T-cell (primary cell): ENCODE measurements at places on chromosomes 12 and 14. TPM values are rescaled to one million over a fixed set of nuclear protein-coding genes. Genes with fewer than 3 reads are reported as not detected.

GRCh38 chr14:93333631-93334103, 831 bp upstream of the BTBD7 start:
- H3K4me1 ChIP-seq: peaks cover 16% of the 10 kb centered on the region
- H3K27ac ChIP-seq: peak overlapping the region; percentile 79
- peak overlapping the region; percentile 85 for H3K4me3 ChIP-seq

DNA sequence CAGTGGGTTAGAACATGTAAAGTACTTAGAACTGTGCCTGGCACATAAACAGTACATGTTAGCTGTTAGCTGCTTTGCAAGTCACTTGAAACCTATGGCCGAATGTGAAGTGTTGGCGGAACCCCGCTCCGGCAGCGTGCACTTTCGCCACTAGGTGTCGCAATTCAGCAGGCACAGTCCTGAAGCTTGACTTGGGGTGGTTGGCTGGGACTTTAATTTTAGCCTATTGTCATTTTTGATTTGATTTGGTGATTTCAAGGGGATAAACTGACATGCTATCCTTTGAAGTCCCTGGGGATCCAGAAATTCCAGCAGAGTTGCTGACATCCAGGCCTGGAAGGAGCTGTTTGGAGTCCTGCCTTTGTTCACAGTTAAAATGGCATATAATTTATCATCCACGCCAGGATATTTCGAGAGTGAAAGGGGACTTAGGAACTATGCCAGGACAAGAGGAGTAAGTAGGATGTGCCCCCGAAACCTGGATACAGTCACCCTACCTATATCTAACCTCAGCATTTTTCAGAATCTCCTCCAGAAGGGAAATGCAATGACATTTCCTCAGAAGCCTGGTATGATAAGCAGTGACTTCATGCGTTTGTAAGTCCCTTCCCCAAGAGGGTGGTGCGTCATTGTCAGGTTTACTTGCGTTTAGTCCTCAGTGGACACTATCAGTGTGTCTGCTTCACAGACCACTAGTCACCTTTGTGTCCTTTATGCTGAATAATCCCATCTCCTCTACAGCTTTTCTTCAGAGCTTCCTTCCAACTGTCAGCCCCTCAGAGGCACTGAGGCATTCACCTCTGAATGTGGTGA, 3.5 kb upstream of the TSPAN9 start:
- H3K4me1 ChIP-seq: peaks cover 23% of the 10 kb centered on the region
- DNase-seq: peak; percentile 69
- H3K27ac ChIP-seq: no peak overlapping the region
- H3K4me3 ChIP-seq: no peak overlapping the region

- no peak for DNase-seq
- H3K27ac ChIP-seq: no peak overlapping the region
- no peaks in the 10 kb centered on the region for H3K27me3 ChIP-seq
- H3K4me3 ChIP-seq: no peak overlapping the region
- peaks cover 25% of the 10 kb centered on the region for H3K36me3 ChIP-seq
These were observed 4.3 kb downstream of the ARL6IP4 start for GRCh38 chr12:122984612-122985337.

DNA sequence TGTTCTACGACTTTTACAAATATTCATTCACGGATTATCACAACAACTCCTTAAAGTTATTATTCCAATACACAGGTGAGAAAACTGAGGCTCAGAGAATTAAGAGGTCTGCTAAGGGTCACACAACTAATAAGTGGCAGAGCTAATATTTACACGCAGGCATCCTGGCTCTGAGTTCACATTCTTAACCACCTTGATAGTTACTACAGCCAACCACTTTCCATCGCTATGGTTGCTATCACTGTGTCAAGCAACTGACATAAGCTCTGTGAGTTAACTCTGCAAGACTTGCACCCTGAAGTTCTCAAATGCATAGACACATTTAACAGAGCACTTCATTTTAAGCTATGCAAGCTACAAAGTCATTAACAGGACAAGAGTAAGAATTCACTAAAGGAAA, 3.7 kb downstream of the GLT8D2 start:
- peaks cover 6% of the 10 kb centered on the region for H3K4me1 ChIP-seq
- no peaks in the 10 kb centered on the region for H3K36me3 ChIP-seq
- no peak overlapping the region for H3K4me3 ChIP-seq
- H3K27ac ChIP-seq: no peak overlapping the region
- peaks cover 22% of the 10 kb centered on the region for H3K27me3 ChIP-seq
- no peak for DNase-seq

GRCh38 chr12:82638324-82638723, 48.4 kb upstream of the TMTC2 start:
- H3K4me1 ChIP-seq: no peaks in the 10 kb centered on the region
- H3K27ac ChIP-seq: no peak overlapping the region
- DNase-seq: no peak
- no peak overlapping the region for H3K4me3 ChIP-seq
- H3K27me3 ChIP-seq: peaks cover 3% of the 10 kb centered on the region

Gene KRT6C
- not detected for total RNA-seq

Gene SLC39A5
- total RNA-seq: 0.58 TPM

Gene ZCCHC8
- total RNA-seq: 48.6 TPM

DNA sequence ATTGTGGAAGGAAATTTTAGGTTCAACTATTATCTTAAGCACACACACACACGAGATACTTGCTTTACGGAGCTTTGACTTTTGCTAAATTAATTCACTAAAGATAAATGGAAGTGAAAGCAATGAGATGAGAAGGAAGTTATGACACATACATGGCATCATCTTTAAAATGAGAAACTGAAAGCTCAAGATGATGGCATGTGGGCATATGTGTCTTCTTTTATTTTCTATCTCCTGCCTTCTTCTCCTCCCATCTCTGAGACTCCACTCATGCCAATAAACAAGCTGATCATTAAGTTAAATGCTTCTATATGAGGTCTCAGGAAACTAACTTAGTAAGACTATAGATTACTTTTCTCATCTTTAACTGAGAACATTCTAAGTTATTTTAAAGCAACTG, 216.7 kb downstream of the MED13L start:
- no peak for DNase-seq
- no peaks in the 10 kb centered on the region for H3K36me3 ChIP-seq
- H3K4me1 ChIP-seq: peaks cover 14% of the 10 kb centered on the region
- H3K4me3 ChIP-seq: no peak overlapping the region
- no peak overlapping the region for H3K27ac ChIP-seq
- H3K27me3 ChIP-seq: no peaks in the 10 kb centered on the region

DNA sequence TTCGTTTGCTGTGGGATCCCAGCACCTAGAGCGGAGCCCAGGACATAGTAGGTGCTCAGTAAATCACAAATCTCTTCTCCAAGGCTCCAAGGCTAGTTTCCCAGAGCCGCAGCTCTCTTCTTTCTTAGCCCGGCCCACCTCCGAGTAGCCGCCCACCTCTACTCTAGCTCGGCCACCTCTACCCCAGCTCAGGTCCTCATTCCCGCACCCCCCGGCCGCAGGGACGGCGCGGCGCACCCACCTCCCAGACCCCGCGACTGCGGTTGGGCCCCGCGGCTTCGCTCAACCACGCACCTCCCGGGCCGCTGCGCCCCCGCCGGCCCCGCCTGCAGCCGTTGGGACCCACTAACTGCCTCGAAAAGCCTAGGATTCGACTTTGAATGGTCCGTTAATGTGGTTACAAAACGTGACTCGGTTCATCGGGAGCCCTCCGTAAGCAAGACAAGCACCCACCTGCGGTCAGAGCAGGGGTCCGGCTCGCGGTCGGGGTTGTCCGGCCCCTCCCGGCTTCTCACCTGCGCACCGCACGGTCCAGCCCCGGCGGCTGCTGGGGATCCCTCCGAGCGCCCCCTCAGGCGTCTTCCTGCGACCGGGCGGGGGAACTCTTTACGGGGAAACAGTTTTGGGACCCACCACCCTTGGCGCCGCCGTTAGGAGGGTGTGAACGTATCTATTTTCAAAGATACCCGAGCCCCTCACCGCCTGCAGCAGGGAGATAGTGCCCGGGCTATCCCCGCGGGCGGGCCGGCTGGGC, at the start of gene SLC2A14:
Gene SLC2A14 (minus strand): TSS at position 350 of the 754 bp plus-strand sequence. CDS start 3,035 bp downstream, outside the sequence.
- no peaks in the 10 kb centered on the region for H3K36me3 ChIP-seq
- H3K27ac ChIP-seq: no peak within 1 kb of the TSS
- H3K27me3 ChIP-seq: peaks cover 4% of the 10 kb centered on the region
- DNase-seq: no peak
- no peak within 1 kb of the TSS for H3K4me3 ChIP-seq
- H3K4me1 ChIP-seq: peaks cover 8% of the 10 kb centered on the region

DNA sequence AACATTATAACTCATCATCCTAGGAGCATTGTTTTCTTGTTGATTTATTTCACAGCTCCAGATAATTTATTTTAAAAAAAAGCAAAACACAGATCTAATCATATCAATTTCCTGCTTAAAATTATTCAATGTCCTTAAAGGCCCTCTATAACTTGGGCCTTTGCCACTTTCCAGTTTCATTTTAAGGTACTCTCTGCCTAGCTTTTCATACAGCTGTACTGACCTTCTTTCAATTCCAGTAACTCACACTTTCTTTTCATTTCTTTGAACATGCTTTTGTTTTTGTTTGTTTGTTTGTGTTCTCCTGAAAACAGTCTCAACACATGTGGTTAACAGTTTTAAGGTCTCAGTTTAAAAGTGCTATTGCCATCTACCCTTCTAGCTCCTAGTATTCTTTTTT, 281.9 kb downstream of the ACSS3 start:
- H3K27ac ChIP-seq: no peak overlapping the region
- no peak overlapping the region for H3K4me3 ChIP-seq
- H3K4me1 ChIP-seq: no peaks in the 10 kb centered on the region
- DNase-seq: no peak
- H3K27me3 ChIP-seq: no peaks in the 10 kb centered on the region

Gene BDKRB2
- total RNA-seq: not detected

DNA sequence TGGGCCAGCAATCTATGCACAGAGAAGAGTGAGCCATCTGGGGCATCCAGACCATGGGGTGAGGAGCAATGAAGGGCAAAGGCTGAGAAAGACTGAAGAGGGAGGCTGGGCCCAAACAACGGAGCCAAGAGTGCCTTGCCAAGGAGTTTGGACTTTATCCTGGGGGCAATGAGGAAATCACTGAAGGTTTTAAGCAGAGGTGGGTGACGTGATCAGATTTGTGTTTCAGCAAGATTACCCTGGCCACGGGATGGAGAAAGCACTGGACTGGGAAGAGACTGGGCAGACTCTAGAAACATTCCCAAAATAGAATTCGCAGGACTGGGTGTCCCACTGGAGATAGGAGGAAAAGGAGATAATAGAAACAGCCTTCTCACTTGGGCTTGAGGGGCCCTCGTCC, 65.3 kb downstream of the DPF3 start:
- no peaks in the 10 kb centered on the region for H3K4me1 ChIP-seq
- DNase-seq: no peak
- H3K27ac ChIP-seq: no peak overlapping the region
- H3K27me3 ChIP-seq: peaks cover 11% of the 10 kb centered on the region

Gene CHGA
- not detected for total RNA-seq

- H3K4me1 ChIP-seq: no peaks in the 10 kb centered on the region
- H3K27me3 ChIP-seq: no peaks in the 10 kb centered on the region
- DNase-seq: no peak
- H3K4me3 ChIP-seq: no peak overlapping the region
- H3K27ac ChIP-seq: no peak overlapping the region
- no peaks in the 10 kb centered on the region for H3K36me3 ChIP-seq
These were observed 117.7 kb downstream of the SOX5 start for GRCh38 chr12:23831739-23832138.

DNA sequence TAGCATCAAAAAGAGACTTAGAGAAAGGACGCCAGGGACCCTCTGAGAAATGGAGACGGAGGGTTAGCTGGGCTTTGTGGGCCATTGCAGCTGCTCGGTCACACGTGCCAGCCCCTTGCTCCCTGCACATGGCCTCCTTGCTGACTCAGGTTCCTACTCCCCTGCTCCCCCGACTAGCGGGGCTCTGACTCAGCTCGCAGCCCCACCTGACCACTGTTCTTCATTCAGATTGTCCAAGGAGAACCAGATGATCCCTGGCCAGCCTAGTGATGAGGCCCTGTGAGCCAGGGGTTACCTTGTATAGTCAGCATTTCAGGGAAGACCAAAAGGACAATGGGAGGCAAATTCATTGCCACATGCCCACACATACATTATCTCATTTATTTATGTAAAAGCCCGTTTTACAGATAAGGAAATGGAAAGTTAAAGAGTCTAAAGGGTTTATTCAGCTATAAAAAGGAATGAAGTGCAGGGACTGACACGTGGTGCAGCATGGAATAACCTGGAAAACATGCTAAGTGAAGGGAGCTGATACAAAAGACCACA, 103.4 kb downstream of the LGMN start:
- no peak overlapping the region for H3K4me3 ChIP-seq
- no peaks in the 10 kb centered on the region for H3K36me3 ChIP-seq
- no peak for DNase-seq
- H3K27me3 ChIP-seq: peaks cover 2% of the 10 kb centered on the region
- no peak overlapping the region for H3K27ac ChIP-seq

- no peak overlapping the region for H3K27ac ChIP-seq
- H3K27me3 ChIP-seq: no peaks in the 10 kb centered on the region
- no peaks in the 10 kb centered on the region for H3K4me1 ChIP-seq
- no peak for DNase-seq
- no peaks in the 10 kb centered on the region for H3K36me3 ChIP-seq
These were observed 23.0 kb upstream of the EIF2B2 start for GRCh38 chr14:74979442-74980397.

DNA sequence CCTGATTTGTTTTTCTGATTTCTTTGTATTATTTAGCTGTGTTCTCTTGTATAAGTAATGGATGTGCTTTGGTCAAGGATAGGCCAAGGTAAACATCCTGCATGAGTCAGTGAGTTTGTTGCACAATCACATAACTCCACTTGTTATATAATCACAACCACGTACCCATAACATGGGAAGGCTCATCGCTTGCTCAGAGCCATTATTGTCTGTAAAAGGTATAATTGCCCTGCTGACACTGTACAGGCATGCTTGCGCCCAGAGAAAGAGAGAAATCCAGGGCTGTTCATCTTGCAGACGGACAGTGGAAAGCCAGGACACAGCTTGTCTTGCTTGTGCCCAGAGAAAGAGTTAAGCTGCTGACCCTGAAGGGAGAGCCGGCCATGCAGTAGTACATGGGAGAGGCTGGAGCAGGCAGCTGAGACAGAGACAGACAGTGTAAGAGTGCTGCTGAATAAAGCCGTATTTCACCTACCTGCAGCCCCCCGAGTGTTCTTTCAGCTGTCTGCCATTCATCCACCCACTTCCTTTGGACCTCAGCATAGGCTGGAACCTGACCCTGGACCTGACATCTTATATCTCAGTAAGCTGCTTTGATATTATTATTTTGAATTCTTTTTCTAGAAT, 174.7 kb upstream of the DAAM1 start:
- H3K27me3 ChIP-seq: no peaks in the 10 kb centered on the region
- H3K27ac ChIP-seq: no peak overlapping the region
- H3K36me3 ChIP-seq: no peaks in the 10 kb centered on the region
- no peak overlapping the region for H3K4me3 ChIP-seq
- H3K4me1 ChIP-seq: no peaks in the 10 kb centered on the region

DNA sequence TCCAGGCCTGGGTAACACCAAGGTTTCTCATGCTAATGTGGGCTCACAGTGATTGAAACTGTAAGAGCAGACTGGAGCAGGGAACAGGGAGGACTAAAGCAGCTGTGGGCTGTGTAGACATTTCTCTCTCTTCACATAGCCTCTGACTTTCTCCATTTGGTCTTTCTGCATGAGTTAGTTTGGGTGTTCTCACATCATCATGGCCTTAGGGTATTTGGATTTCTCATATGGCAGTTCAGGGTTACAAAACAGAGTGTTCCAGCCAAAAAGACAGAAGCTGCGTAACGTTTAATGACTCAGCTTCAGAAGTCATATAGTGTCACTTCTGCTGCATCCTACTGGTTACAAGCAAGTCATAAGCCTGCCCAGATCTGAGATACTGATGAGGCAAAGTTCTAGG, 52.0 kb upstream of the OSBPL8 start:
- no peak overlapping the region for H3K4me3 ChIP-seq
- H3K27me3 ChIP-seq: no peaks in the 10 kb centered on the region
- no peak overlapping the region for H3K27ac ChIP-seq
- no peaks in the 10 kb centered on the region for H3K4me1 ChIP-seq
